ENCODE measurements at places on chromosomes 2 and 18.
A peak's percentile ranks its signal among the peaks of the same experiment; 100 is the strongest.

GRCh38 chr2:74922592-74923227, 35.7 kb upstream of the POLE4 start:
- no peak for DNase-seq

GRCh38 chr2:39546937-39547336, 109.9 kb upstream of the MAP4K3 start:
- no peak for DNase-seq

- DNase-seq, result no peak
Observed at GRCh38 chr2:160736148-160737028, 242.8 kb upstream of the RBMS1 start.

DNA sequence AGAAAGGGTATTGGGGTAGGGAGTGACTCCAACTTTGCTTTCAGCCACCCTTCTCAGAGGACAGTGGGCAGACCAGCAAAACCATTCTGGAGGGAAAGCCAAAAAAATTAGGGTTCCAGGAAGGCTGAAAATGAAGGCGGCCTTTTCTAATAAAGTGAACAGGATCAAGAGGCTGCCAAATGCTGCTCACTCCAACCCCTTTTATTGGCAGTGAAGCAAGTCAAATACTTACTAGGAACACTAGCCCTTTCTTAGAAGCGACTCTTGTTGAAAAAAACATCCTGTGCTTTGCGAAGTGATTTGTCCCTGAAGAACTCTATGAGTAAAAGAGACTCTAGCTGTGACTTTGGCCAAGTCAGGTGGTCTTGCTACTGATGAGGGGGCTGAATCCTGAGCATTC, 83.6 kb upstream of the CYP1B1 start:
- DNase-seq, result peak; percentile 67

DNA sequence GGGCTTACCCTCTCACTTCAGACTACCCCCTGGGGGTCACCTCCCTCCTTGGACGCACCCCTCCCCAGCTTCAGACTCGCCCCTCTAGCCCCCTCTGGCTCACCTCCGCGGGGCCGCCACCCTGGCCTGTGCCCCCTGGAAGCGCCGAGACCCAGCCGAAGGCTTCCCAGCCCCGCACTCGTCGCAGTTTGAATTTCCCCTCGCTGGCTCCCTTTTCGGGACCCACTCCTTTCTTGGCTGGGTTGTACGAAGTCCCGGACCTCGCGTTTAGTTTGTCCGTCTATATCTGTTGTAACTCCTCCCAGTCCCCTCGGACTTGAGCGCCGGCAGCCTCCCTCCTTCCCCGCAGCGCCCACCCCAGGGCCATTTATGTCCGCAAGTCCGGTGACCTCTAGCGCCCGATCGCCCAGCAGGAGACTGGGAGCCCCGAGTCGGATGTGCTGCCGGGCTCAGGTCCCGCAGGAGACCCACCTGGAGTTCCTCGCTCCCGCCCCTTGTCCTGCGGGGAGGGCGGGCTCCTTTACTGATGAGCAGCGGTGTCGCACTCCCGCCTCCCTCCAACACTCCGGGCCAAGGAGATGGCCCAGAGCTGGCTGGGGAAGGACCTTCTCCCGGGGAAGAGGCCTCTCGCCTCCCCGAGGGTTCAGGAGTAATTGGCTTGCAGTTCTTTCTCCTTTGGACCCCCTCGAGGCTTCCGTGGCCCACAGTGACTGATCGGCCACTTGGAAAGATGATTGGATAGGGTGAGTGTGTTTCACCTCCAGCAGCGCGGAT, 692 bp upstream of the RAX start:
- no peak for DNase-seq

DNA sequence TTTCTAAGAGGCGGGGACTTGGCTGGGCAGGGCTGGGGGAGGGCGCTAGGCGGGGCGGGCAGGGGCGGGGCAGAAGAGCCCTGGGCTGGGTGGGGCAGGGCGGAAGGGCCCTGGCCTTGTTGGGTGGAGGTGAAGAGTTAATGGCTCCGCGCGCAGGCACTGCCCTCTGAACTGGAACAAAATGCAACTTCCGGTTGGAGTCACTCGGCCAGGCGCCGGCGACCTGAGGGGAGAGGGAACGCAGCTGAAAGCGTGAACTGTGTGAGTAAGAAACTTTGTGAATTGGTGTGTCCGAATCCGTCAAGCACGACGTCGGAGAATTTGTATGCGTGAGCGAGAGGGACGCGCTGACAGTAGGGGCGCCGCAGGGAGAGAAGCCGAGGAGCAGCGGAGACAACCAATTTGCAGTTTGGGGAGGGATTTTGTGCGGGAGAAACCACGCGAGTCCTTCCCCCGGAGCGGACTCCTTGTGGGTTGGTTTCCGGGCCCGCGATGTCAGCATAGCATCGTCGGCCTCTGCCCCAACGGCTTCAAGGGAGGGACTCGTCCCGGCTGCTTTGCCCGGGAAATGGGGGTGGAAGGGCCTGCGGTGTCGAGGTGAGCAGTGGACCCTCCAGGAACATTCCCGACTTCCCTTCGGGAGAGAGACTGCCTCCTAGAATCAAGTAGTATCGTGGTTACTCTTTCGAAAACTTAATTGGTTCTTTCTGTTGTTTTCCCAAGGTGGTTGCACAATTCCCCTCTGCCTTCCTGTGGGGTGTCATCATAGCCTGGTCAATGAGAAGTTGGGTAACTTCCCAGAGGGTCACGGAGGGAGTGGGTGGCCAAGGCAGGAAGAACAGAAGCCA, at the start of gene TANK:
Gene TANK (plus strand): TSS at position 203 of the 848 bp plus-strand sequence. CDS start 19,235 bp downstream, outside the sequence.
- peak; percentile 93 for DNase-seq

- DNase-seq, result no peak
Observed at GRCh38 chr2:20797096-20797495, 25.8 kb downstream of the LDAH start.

- peak; percentile 65 for DNase-seq
Observed at GRCh38 chr2:20012282-20013125, at the start of gene MATN3. Gene MATN3 (minus strand): TSS chr2:20012668. CDS start chr2:20012631, 37 bp downstream.

DNA sequence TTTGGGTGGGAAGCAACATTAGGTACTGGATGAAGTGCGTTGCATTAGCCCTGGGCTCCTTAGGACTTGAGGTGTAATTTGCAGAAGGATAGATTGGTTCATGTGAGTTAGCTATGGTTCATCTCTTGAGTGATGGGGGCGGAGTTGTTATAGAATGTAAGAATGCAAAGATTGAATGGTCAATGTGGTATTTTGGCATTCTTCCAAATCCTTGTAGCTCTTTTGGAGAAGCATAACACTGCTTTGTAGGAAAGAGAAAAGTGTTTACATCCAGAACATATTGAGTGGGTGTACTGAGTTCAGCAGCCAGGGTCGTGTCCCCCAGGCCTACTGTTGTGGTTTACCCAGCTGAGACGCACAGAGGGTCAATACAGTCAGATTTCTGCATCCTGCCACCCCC, 173.5 kb downstream of the FMNL2 start:
- DNase-seq, result no peak

DNA sequence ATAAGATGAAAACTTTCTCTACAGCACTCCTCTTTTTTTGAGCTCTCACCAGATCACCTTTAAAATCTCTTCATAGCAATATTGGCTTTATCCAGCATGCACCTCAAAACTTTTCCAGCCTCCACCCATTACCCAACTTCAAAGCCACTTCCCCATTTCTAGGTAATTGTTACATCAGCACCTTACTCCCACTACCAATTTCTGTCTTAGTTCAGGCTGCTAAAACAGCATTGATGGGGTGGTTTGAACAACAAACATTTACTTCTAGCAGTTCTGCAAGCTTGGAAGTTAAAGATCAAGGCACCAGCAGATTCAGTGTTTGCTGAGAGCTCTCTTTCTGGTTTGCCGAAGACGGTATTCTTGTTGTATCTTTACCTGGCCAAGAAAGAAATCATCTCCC, 114.0 kb upstream of the SLC39A10 start:
- no peak for DNase-seq

- no peak for DNase-seq
Observed at GRCh38 chr2:20356042-20356441, 5.4 kb upstream of the PUM2 start.

DNA sequence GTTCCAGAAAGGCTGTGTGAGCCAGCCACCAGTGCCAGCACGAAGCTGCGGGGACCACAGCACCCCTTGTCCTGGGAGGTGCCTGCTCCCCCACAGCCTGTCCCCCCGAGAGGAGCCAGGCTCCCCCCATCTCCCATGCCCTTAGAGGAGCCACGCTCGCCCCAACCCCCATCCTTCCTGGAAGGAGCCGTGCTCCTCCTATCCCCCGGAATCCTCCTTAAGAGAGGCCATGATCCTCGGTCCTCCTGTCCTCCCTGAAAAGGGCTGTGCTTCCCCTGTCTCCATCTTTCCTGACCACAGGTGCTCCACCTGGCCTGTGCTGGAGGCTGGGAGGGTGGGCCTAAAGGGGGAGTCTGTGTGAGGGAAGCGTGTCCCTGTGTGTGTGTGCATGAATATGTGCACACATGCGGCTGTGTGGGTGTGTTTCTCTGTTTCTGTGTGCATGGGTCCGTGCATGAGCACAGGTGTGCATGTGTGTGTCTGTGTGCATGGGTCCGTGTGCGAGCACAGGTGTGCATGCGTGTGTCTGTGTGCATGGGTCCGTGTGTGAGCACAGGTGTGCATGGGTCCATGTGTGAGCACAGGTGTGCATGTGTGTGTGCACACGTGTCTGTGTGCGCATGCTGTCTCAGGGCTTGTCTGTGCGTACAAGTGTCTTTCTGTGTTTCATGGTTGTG, 80.3 kb downstream of the RTP5 start:
- no peak for DNase-seq

DNA sequence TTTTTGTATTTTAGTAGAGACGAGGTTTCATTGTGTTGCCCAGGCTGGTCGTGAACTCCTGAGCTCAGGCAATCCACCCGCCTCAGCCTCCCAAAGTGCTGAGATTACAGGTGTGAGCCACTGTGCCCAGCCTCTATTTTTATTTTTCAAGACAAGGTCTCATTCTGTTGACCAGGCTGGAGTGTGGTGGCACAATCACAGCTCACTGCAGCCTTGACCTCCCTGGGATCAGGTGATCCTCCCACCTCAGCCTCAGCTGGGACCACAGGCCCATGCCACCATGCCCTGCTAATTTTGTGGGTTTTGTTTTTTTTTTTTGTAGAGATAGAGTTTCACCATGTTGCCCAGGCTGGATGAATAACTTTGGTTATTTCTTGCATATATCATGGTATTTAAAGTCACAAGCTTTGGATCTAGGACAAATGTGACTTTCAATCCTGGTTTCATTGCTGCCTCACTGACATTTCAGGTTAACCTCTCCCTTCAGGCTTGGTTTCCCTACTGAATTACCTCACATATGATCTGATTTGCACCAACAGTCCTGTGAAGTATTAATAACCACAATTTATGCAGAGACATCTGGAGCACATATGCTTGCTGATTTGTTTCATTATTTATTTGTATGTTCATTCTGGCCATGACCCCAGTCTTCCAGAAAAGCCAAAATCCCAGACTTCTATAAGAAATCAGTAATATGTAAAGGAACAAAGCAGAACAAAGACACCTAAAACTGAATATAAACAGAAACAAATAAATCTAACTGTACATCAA, 17.5 kb upstream of the RAB31 start:
- no peak for DNase-seq

DNA sequence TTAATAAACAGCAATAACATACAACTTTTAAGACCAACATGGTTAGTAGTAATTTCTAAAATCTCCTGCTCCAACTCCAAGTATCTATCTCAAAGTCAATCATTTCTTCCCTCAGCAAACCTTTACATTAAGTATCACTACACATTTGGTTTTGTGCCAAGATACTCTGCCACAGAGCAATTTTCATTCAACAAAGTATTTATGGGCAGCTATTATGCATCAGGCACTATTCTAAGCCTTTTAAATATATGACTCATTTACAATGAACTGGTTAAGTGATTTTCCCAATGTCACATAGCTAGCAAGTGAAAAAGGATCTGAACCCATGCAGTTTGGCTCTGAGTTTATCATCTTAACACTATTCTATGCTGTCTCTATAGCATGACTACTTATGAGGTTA, 264.3 kb downstream of the NOL4 start:
- no peak for DNase-seq

GRCh38 chr18:71327850-71328249, 1039.0 kb downstream of the SOCS6 start:
- no peak for DNase-seq

GRCh38 chr2:147331790-147332419, 512.9 kb upstream of the ACVR2A start:
- no peak for DNase-seq

- no peak for DNase-seq
Observed at GRCh38 chr2:182973441-182974352, 64.6 kb downstream of the NCKAP1 start.

DNA sequence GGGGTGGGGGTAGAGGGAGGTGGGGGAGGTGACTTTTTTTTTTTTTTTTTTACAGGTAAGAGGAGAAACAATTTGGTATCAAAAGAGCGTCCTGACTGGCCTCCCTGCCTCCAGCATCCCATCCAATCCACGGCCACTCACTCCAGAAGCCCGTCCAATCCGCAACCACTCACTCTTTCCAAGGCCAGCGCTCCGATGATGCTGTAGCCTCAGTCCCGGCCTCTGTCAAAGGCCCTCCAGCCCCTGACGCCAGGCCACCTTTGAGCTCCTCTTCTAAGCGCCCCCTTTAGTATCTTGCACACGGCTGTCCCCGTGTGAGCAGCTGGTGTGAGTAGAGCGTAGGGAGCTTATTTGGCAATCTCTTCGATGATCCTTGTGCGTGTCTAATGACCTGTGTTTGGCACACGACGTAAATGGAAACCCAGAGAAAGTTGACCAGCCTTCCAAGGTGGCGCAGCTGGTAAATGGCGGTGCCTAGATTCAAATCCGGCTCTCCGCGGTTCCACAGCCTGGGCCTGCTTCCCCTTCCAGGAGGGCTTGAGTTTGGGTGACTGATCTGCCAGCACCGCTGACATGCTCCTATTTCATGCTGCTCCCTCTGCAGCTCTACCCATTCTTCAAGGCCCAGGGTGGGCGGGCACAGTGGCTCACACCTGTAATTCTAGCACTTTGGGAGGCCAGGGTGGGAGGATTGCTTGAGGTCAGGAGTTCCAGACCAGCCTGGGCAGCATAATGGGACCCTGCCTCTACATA, 23.8 kb upstream of the PXDN start:
- DNase-seq, result no peak
